ENCODE measurements at places on chromosomes 2 and 18.

DNA sequence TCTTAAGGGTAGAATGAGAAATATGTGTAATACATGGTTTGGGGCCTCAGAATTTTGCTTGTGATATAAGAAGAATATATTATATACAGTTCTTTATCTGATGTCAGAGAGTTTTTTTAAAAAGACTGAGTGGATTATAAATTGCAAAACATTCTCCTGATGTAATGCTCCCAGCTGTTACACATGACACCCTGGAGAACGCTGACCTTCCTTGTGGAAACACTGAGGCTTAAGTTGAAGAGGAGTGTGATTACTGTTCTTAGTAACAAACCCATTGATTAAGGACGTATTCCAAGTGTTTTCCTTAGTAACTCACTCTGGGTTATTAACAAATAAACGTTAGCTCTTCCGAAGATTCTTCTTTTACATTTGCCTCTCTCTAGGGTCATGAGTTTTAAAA is 1069.3 kb upstream of the CNTNAP5 start:
- no peak for DNase-seq

- DNase-seq, result no peak
Measured at GRCh38 chr2:28470759-28471158, 25.1 kb upstream of the PLB1 start.

DNA sequence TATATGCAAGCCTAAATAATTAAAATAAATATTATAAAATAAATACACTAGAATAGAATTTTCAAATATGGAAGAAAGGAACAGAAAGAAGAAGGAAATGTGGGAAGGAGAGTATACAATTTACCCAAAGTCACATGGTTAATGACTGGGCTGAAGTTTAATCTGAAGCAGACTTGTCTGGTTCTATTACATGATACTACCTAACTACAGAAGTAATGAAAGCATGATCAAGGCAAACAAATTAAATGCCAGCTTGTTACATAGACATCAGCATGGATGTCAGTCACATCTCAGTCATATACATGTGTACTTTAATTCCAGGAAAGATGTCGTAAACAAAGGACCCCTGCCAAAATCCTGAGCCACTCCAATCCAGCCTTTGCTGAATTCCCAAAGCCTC is 1060.8 kb downstream of the CNTNAP5 start:
- DNase-seq, result no peak

DNA sequence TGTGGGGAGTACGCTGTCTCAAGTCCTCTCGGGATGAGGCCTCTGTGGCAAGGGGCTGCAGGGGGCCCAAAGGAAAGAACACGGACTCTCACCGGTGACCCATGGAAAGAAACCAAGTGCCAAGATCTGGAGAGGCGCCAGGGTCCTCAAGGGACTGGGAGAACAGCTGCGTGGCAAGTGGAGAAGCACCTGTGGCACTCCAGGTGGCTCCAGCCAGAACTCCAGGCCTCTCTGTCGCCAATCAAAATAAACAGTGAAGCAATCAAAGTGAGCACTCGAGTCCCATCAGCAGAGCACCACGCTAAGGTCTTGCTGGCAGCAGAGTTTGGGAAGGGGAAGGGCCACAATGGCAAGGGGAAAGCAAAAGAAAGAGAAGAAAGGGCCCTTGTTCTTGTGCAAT is 54.7 kb downstream of the BCL2 start:
- no peak for DNase-seq

- no peak for DNase-seq
Measured at GRCh38 chr2:39218391-39218790, 25.4 kb downstream of the CDKL4 start.

GRCh38 chr18:13437796-13438506 is 219.4 kb downstream of the LDLRAD4 start:
- DNase-seq, result peak; percentile 69

DNA sequence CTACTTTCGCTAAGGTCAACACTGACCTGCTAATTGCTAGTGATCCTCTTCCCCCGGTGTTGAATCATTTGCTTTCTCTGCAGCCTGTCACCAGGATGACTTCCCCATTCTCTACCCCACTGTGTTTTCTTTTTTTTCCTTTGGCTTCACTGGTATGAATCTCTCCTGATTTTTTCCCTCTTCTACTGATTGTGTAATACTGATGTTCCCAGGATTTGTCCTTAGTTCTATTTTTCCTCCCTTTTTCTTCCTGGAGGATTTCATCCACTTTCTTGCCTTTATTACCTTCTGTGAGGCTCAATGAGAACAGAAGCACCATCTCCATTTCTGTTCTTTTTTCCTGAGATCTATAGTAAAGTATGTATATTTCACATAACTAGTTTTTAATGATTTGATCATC is 14.1 kb upstream of the MSH2 start:
- no peak for DNase-seq

- DNase-seq, result no peak
Measured at GRCh38 chr2:53515435-53516332, 251.9 kb upstream of the CHAC2 start.

DNA sequence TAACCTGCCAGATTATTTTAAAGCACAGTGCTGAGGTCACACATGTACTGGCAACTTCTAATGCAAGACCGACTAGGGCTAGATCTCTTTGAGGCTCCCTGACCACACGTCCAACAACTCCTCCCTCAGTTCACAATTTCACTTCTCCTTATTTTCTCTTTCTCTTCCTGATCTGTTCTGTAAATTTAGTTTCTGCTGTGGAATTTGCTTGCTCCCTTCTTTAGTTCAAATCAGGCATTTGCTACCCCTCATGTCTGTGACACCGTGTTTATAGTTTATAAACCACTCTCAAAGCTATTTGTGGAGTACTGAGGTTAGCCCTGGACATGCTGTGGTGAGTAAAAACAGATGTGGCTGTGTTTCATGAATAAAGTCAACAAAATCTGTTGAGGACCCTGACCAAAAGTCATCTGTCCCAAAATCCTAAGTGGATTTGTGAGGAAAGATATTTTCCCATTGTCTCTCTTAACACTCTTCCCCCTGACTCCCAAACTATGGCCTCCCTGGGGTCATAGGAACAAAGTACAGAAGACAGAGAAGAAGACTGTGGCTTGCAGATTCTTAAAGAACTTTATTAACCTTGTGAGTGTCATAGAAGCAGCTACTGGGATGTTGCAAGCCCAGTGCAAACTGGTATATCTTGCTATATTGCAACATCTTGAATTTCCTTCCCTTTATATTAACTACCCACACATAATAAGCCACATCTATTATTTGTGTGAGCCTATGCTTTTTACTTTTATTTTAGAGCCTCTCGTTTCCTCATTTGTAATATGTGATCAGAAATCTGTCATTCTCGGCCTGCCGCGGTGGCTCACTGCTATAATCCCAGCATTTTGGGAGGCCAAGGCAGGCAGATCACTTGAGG is 3.5 kb upstream of the NAGK start:
- peak; percentile 29 for DNase-seq

DNA sequence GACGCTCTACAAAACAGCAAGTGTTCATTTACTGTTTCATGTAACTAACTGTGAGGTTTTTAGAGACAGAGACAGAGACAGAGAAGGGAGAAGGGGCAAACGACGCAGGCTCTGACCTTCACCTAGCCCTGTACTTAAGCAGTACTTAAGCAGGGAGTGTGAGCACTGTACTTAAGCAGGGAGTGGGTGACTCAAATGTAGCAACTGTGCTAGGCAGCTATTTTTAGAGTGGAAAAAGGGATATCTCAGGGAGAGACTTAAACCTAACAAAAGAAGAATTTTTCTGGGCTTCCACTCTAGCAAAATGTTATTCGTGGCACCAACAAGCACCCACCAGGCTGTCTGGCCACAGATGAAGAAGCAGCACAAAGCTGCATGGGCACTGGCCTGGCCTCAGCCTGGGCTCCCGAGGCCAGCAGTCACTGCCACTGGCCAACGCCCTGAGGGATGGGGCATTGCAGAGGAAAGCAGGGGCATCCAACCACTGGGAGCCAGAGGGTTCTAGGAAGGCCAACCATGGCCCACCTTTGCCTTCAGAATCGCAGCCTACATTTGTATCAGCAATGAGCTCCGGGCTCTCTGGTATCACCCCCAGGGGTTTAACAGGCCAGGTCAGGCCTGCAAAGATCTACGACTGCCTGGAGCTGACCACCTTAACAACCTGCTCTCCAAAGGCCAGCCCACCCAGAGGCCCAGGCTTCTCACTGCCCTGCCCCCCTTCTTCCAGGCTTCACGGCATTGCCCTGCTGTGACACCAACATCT is 154.3 kb downstream of the TTC32 start:
- no peak for DNase-seq

DNA sequence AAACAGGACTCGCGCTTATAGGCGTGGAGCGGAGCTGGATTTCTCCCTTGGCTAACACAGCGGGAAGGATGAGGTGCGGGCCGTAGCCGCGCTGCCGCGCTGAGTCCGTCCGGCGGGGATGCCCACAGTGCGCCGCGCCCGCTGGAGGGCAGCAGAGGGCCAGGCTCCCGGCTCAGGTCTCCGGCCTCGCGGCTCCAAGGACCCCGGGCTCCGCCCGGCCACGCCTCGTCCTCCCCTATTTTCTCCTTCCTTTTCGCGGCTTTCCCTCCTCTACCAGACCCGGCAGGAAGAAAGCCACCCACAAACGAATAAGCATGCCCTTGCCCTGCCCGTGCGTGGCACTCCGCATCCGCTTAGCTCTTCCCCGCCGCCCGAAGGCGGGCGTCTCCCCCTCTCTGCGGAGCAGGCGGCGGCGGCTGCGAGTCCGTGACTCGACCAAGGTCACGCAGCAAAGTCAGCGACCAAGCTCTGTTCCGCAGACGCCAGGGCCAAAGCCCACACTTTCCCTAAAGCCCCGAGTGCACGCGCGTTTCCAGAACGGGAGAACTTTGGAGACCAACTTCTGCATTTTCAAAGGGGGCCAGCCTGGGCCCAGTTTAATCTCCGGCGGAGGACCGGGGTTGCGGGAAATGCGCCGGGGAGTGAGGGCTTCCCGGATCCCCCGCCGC is 48.5 kb downstream of the KCNIP3 start:
- DNase-seq, result peak; percentile 42

DNA sequence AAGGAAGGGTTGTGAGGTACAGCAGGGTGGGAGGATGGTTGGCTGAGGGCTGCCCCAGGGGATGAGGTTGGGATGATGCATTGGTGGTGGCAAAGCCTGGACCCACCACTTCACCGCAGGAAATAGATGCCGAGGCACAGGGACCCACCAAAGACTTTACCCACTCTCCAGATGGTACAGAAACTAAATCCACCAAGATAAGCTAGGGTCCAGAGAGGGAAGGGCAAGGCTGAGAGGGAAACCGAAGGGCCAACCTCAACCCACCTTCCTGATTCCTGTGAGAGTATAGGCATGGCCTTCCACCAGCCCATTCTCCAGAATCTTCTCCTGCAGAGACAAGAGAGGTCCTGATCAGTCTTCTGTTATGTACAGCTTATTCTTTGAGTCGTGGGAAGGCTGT is 18.1 kb downstream of the CAPN14 start:
- no peak for DNase-seq

GRCh38 chr2:133802409-133803039 is 234.3 kb upstream of the NCKAP5 start:
- DNase-seq, result no peak
